ENCODE measurements at places on chromosomes 13 and 19.

- H3K4me3 ChIP-seq, result no peak overlapping the region
- H3K27me3 ChIP-seq, result no peaks in the 10 kb centered on the region
- H3K36me3 ChIP-seq, result peaks cover 1% of the 10 kb centered on the region
- DNase-seq, result no peak
- no peak overlapping the region for H3K27ac ChIP-seq
Measured at GRCh38 chr19:9144920-9145319, 4.7 kb downstream of the ZNF317 start.

- no peak overlapping the region for H3K27ac ChIP-seq
- no peaks in the 10 kb centered on the region for H3K36me3 ChIP-seq
- DNase-seq, result no peak
- H3K4me3 ChIP-seq, result no peak overlapping the region
Measured at GRCh38 chr19:20388706-20389225, 176.8 kb downstream of the ZNF737 start.

- no peaks in the 10 kb centered on the region for H3K4me1 ChIP-seq
- H3K27ac ChIP-seq, result no peak overlapping the region
- no peaks in the 10 kb centered on the region for H3K36me3 ChIP-seq
- H3K4me3 ChIP-seq, result peak overlapping the region; percentile 46
- no peaks in the 10 kb centered on the region for H3K27me3 ChIP-seq
Measured at GRCh38 chr19:9935506-9936325, 599 bp downstream of the OLFM2 start.

- H3K36me3 ChIP-seq, result no peaks in the 10 kb centered on the region
- H3K4me3 ChIP-seq, result no peak overlapping the region
- no peaks in the 10 kb centered on the region for H3K4me1 ChIP-seq
- H3K27me3 ChIP-seq, result no peaks in the 10 kb centered on the region
- no peak for DNase-seq
- H3K27ac ChIP-seq, result no peak overlapping the region
Measured at GRCh38 chr19:2483084-2483483, 7.2 kb downstream of the GADD45B start.

DNA sequence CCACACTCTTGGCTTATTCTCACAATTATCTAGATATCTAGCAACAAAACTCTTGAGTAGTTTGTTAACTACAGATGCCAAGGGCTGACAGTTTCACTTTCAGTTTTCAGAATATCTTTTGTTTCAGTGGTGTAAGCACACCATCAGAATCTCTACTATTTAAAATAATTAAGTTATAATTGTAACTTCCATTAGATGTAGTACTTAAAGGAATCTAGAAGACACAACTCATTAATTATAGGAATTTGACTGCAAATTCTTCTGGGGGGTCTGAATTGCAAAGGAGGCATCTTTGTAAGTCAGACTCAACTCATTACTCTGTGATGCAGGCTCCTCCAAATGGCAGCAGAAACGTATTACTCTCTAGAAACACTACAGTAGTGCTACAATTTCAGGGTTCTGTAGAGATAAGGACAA, 44.9 kb upstream of the USPL1 start:
- H3K36me3 ChIP-seq, result no peaks in the 10 kb centered on the region
- H3K27ac ChIP-seq, result no peak overlapping the region
- DNase-seq, result no peak

- H3K4me3 ChIP-seq, result no peak overlapping the region
- H3K27ac ChIP-seq, result no peak overlapping the region
- DNase-seq, result no peak
- H3K27me3 ChIP-seq, result no peaks in the 10 kb centered on the region
- H3K36me3 ChIP-seq, result peaks cover 1% of the 10 kb centered on the region
Measured at GRCh38 chr19:33508941-33509614, 12.5 kb downstream of the PEPD start.

DNA sequence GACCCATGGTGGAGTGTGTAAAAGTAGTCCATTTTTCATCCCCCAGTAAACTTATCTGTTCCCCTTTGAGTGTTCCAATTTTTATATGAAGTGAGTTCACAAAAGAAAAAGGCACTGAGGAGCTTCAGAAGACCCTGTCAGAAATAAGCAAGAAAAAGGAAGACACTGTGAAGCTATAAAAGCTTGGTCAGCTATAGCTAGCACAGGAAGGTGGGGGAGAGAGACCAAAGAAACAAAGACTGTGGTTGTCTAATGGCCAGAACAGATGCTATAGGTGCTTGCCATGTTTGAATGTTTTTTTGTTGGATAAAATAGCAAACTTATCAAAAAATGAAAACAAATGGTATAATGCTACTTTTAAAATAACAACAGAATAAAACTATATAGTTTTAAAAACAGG, 46.5 kb downstream of the RCBTB2 start:
- H3K27ac ChIP-seq, result no peak overlapping the region
- no peaks in the 10 kb centered on the region for H3K4me1 ChIP-seq
- H3K27me3 ChIP-seq, result no peaks in the 10 kb centered on the region
- no peaks in the 10 kb centered on the region for H3K36me3 ChIP-seq
- no peak overlapping the region for H3K4me3 ChIP-seq
- DNase-seq, result no peak

DNA sequence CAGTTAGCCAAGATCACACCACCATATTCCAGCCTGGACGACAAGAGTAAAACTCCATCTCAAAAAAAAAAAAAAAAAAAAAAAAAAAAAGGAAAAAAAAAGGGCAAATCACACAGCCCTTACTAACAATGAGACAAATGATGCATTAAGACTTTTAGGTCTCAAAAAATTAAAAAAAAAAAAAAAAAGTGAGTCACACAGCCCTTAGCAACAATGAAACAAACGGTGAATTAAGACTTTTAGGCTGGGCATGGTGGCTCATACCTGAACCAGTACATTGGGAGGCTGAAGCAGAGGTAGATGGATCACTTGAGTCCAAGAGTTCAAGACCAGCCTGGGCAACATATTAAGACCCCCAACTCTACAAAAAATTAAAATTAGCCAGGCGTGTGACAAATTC, 32.4 kb upstream of the EIF3G start:
- DNase-seq, result no peak
- H3K27ac ChIP-seq, result no peak overlapping the region
- peaks cover 2% of the 10 kb centered on the region for H3K36me3 ChIP-seq
- H3K27me3 ChIP-seq, result no peaks in the 10 kb centered on the region
- H3K4me3 ChIP-seq, result no peak overlapping the region

- H3K27ac ChIP-seq, result no peak overlapping the region
- DNase-seq, result no peak
- no peaks in the 10 kb centered on the region for H3K36me3 ChIP-seq
- H3K4me3 ChIP-seq, result no peak overlapping the region
- H3K27me3 ChIP-seq, result no peaks in the 10 kb centered on the region
- peaks cover 19% of the 10 kb centered on the region for H3K4me1 ChIP-seq
Measured at GRCh38 chr13:112444416-112445399, 68.6 kb downstream of the SPACA7 start.

DNA sequence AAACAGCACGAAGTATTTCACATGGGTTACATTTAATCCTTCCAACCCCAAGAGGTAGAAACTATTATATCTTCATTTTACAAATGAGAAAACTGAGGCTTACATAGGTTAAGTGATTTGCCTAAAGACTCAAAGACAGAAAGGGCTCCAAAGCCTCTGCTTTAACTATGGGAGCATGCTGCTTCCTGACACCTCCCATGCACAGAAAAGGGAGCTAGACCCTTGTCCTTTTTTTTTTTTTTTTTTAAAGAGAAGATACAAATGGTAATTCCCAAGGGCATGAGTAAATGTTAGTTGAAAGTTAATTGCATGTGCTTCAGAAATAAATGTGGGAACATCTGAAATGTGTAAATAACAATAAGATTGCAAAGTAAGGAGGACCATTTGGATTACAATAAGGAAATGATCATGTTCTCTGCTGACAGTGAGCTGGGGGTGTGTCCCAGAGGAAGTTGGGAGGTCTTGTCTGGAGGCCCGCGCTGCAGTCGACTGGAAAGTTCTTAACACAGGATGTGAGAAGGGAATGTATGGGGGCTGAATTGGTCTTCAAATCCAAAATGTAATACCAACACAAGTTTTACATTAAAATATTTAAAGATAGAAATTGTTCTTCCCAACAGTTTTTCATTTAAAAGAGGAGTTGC, 500.3 kb downstream of the KLF12 start:
- H3K27ac ChIP-seq, result no peak overlapping the region
- no peaks in the 10 kb centered on the region for H3K27me3 ChIP-seq
- H3K4me3 ChIP-seq, result no peak overlapping the region
- no peaks in the 10 kb centered on the region for H3K36me3 ChIP-seq

DNA sequence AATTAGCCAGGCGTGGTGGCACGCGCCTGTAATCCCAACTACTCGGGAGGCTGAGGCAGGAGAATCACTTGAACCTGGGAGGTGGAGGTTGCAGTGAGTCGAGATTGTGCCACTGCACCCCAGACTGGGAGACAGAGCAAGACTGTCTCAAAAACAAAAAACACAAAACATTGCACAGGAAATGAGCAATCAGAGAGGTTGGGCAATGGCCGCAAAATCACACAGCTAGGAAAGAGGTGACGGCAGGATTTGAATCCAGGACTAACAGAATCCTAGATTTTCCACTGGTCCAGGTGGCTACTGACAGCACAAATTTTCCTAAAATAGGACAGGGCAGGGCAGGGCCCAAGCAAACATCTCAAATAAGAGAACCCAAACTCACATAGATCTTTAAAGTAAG, 23.3 kb downstream of the PTPRS start:
- no peaks in the 10 kb centered on the region for H3K4me1 ChIP-seq
- DNase-seq, result no peak
- H3K27ac ChIP-seq, result no peak overlapping the region
- no peak overlapping the region for H3K4me3 ChIP-seq
- H3K27me3 ChIP-seq, result no peaks in the 10 kb centered on the region
- no peaks in the 10 kb centered on the region for H3K36me3 ChIP-seq

DNA sequence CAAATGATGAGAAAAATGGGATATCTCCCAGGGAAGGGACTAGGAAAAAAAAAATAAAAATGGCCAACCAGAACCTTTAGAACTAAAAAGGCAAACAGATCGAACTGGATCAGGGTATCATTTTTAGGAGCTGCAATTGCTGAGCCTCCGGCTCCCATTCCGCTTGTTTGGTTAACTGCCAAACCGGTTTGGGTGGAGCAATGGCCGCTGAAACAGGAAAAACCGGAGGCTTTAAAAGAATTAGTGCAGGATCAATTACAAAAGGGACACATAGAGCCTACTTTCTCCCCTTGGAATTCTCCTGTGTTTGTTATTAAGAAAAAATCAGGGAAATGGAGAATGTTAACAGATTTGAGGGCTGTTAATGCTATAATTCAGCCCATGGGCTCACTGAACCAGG, 12.7 kb upstream of the ZNF443 start:
- H3K27me3 ChIP-seq, result no peaks in the 10 kb centered on the region
- H3K4me3 ChIP-seq, result no peak overlapping the region
- DNase-seq, result peak; percentile 32
- no peaks in the 10 kb centered on the region for H3K4me1 ChIP-seq
- no peak overlapping the region for H3K27ac ChIP-seq

DNA sequence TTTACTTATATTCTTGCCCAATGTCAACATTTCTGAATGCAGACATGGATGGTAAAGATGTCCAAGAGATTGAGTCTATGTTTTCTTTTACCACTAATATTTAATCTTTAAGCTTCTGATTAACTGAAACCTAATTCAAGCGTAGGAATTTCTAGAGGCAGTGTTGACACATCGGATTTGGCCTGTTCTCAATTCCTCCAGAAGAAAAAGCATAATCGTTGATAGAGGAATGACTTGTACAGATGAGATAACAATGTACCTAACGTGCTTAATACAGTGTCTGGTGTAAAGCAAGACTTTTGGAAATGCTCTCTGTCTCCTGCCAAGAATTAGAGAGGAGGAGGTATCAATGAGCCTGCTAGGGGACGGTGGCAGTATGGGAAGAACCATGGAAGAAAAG, 35.2 kb downstream of the SLC15A1 start:
- no peaks in the 10 kb centered on the region for H3K27me3 ChIP-seq
- H3K4me3 ChIP-seq, result no peak overlapping the region
- H3K4me1 ChIP-seq, result no peaks in the 10 kb centered on the region
- no peaks in the 10 kb centered on the region for H3K36me3 ChIP-seq
- DNase-seq, result no peak

- no peak overlapping the region for H3K4me3 ChIP-seq
- H3K27ac ChIP-seq, result no peak overlapping the region
Measured at GRCh38 chr13:46542833-46543232, 10.1 kb upstream of the LRCH1 start.

- H3K27me3 ChIP-seq, result peaks cover 5% of the 10 kb centered on the region
- H3K36me3 ChIP-seq, result no peaks in the 10 kb centered on the region
- peaks cover 11% of the 10 kb centered on the region for H3K4me1 ChIP-seq
- no peak overlapping the region for H3K27ac ChIP-seq
Measured at GRCh38 chr19:55437410-55437809, 5.7 kb downstream of the SHISA7 start.

DNA sequence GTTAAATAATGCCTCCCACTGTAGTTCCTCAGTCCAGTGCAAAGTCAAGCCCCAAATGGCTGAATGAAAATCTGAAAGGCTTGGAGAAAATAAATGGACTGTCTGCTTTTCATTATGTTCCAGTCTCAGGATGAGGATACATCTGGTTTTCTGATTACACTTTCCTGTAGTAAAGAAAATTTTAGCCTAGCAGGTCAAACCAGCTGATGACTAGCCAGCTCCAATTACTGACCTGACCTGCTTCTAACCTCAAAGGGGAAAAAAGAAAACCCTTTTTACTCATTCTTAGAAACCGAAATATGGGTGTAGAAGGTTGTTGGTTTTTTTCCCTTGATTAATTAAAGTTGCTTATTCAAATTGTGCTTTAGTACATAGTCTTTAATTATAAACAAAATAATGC, 418.4 kb downstream of the EFNB2 start:
- DNase-seq, result no peak
- H3K27me3 ChIP-seq, result no peaks in the 10 kb centered on the region
- no peak overlapping the region for H3K4me3 ChIP-seq
- H3K27ac ChIP-seq, result no peak overlapping the region
- H3K4me1 ChIP-seq, result peaks cover 19% of the 10 kb centered on the region
- no peaks in the 10 kb centered on the region for H3K36me3 ChIP-seq

DNA sequence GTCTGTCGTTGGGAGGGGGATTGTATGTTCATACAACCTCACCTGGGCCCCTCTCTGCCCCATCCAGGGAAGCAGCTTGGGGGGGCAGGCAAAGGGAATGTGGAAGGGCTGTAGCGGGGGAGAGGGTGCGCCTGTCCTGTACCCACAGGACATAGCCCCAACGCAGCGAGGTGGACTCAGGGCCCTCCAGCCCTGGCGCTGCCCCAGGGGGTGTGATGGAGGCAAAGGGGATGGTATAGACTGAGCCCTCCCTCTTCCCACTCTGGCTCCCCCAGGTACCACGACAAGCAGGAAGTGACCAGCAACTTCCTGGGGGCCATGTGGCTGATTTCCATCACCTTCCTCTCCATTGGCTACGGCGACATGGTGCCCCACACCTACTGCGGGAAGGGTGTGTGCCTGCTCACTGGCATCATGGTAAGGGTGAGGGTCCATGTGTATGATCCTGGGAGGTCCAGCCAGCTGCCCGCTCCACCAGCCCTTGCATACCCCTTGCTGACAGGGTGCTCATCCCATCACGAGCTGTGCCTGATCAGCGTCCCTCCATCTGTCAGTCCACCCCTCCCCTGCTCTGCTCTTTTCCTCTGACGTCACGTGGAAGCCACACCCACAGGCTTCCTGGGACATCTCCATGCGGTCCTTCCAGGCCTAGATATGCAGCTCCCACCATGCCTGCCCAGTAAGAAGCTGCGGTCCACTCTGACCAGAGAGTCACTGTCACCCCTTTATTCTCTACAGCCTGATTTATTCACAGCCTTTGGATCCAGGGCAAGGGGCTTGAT, 18.3 kb downstream of the KCNN1 start:
- no peak overlapping the region for H3K27ac ChIP-seq
- no peaks in the 10 kb centered on the region for H3K36me3 ChIP-seq
- no peak overlapping the region for H3K4me3 ChIP-seq
- DNase-seq, result no peak
- no peaks in the 10 kb centered on the region for H3K4me1 ChIP-seq

GRCh38 chr13:26343816-26344215, 89.9 kb downstream of the CDK8 start:
- no peaks in the 10 kb centered on the region for H3K27me3 ChIP-seq
- no peaks in the 10 kb centered on the region for H3K36me3 ChIP-seq
- H3K4me1 ChIP-seq, result no peaks in the 10 kb centered on the region
- H3K27ac ChIP-seq, result no peak overlapping the region
- no peak for DNase-seq

Measured in Caco-2 (cell line).